ENCODE measurements at places on chromosomes 1 and 21.

DNA sequence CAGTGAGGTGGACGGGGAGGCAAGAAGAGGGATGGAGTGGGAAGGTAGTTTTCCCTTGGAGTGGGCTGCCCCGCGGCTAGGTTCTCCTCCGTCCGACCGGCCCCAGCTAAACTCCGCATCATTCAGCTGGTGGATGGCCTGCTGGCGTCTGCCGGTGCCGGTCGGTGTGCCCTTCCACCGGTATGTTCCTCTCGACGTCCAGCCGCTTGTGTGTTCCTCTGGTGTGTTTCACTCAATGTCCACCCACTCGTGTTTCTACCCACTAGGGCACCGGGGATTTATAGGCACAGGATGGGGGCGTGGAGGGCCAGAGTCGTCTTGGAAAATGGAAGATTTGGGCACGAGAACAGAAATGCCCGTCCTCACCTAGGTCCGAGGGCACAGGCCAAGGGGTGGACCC is 931.7 kb upstream of the B3GALT2 start:
- no peak for DNase-seq

- DNase-seq: no peak
Measured at GRCh38 chr1:75901371-75901770, 30.8 kb downstream of the ASB17 start.

DNA sequence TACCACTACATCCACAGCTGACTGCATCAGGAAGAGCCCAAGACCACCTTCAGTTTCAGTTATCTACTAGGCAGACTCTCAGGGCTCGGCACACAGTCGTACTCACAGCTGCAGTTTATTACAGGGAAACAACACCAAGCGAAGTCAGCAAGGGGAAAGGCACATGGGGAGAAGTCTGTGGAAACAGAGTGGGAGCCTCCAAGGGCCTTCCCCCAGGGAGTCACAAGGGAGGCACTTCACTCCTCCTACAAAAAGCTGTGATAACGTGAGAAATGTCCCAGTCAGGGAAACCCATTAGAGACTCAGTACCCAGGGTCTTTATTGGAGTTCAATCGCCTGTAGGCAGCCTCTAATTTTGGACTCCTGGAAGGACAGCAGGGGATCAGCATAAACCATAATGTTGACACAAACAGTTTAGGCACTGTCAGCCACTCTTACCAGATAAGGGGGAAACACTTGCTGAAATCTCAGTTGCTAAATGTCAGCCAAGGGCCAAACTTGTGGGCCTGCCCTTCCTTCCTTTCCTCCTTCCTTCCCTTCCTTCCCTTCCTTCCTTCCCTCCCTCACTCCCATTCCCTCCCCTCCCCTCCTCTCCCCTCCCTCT is 444.0 kb downstream of the SMYD3 start:
- DNase-seq: no peak

GRCh38 chr1:50959303-50959912 is 659 bp downstream of the FAF1 start:
- no peak for DNase-seq

DNA sequence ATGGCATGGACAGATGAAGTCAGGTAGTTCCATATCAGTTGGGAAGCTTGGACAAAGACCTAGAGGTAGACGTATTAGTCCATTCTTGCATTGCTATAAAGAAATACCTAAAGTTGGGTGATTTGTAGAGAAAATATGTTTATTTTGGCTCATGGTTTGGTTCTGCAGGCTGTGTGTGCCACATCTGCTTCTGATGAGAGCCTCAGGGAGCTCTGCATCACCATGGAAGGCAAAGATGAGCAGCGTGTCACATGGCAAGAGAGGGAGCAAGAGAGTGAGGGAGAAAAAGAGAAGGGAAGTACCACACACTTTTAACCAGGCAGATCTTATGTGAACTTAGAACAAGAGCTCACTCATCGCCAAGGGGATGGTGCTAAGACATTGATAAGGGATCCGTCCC is 9.0 kb downstream of the TSACC start:
- DNase-seq: no peak

- no peak for DNase-seq
Measured at GRCh38 chr1:226128487-226129075, 58.0 kb downstream of the ACBD3 start.

DNA sequence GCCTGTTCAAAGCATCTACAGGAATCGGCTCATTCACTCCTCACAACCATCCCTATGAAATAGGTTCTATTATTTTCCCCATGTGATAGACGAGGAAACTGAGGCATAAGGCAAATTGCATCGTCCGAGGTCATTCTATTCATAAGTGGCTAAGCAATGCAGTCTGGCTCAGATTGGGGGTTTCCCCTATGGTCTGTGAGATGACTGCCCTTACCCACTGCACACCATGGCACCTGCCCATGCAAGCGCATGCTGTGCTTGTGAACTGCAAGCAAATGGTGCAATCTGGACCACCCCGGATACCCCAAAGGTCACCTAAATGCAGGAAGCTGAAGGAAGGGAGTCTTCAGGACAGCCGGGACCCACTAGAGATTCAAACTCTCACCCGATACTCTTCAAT is 123.4 kb upstream of the SOD1 start:
- no peak for DNase-seq

- no peak for DNase-seq
Measured at GRCh38 chr1:88741413-88741812, 57.3 kb downstream of the PKN2 start.

DNA sequence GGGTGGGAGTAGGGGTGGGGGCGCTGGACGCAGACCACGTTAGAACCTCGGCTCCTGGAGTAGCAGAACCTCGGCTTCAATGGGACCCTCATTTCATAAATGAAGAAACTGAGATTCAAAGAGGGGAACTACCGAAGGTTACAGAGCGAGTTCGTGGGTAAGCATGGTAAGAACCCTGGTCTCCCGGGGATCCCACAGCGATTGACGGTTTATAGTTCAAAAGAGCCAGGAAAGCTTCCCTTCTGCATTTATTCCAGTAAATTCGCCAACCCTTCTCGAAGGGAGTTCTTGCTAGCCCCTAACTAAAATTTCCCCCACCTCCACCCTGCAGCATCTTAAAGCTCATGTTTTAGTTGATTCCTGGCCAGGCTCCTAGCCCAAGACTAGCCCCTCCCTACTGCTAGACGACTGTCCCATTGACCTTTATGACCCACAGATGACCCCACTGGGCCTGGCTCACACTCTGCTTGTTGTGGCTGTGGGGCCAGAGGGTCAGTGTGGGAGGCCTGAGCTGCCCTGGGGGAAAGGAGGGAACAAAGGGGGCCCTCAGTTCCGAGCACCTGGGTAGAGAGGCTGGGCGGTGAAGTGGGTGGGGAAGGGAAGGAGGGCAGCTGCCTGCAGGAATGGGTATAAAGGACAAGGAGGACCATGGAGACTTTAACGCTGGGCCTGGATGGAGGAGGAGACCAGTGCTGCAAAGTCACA is 558 bp upstream of the KIF21B start:
- DNase-seq: no peak

DNA sequence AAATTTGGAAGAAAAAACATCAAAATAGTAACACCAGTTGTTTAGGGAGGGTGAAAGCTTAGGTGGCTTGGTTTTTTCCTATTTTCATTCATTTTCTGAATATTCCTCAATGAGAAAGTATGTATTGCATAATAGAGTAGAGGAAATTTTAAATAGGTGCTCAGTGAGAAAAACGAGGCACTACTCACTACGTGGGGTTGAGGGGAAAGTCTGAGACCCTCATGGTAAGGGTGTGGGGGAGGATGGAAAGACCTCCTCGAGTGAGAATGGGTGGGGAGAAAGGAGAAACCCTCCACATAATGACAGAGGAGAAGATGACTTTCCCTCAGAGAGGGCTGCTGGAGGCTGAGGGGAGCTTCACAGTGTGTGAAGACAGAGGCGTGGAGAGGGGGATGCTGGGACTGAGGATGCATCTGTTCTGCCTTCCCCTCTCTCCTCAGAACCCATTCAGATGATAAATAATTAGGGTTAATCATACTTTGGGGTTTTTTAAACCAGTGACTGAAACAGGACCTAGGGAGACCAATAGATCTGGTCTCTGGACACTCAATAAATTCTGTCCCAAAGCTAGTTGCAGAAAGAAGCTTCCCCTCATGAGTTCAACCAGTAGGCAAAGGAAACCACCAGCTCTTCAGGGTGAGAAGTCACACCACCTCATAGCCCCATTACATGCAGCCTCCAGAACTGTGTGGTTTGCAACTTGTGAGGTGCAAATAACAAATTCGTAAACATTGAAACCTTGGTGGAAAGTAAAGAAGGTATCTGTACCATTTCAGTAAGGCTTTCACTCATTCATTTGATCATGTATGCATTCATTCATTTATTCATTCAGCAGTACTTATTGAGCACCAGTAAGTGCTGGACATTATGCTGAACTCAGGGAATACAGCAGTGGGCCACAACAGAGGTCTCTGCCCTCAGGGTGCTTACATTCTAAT is 17.1 kb downstream of the SLAMF7 start:
- no peak for DNase-seq

DNA sequence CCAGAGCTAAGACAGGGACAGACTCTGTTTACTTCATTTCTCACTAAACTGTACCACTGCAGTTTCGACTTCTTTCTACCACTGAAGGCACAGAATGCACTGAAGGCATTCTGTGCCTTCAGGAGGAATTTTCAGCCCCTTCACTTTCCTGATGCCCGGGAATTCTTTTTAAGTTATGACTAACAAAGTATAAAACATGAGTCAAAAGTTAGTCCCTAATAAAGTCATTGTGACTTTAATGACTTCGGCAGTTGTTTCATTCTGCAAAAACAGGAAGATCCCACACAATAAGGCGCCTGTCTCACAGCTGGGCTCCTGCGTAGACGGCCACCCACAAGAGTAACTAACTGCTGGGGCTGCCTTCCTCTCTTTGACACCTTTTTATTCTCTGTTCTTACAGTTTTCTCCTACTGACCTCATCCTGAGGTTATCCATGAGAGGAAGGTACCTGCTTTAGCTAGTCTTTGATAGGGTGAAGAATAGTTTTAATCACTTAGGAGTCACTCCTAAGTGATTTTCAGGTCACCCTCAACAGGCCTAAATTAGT is 183.9 kb upstream of the SGIP1 start:
- no peak for DNase-seq

DNA sequence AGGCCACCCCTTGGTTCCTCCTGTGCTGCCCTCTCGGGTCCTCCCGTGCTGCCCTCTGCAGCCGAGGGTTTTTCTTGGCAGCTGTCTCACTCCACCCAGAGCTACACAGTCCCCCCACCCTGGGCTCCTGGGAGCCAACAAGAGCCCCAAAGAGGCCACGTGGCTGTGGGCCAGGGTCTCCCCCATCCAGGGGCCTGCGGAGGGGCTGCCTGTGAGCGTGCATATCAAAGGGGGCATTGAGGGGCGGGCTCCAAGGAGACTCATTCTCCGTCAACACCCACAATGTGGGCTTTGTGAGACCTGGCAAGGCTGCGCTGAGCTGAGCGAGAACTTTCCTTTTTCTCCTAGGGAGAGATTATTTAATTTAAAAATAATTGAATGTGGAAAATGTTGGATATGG is 108.7 kb upstream of the ARHGEF16 start:
- no peak for DNase-seq

DNA sequence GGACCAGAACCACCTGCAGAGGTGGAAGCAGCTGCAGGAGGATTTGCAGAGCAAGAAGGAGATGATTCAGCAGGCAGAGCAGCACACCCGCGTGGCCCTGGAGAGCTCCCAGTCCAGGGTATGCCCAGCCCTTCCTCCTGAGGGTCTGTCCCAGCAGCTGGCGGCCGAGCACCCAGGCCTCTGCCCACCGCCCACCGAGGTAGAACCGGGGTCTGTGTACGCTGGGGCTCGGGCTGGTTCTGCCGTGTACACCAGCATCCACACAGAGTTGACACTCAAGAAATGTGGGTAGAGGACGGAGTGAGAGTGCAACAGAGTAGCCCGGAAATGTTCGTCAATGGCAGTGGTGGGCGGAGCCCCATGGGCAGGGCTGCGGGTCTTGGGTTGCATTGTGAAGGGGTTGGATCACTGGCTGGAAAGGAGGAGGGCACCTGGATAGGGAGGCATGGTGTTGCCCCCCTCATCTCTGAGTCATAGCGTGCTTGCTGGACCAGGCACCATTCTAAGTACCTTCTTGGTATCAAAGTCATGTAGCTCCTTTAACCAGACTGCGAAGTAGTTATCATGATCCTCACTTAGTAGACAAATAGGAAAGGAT is 5.1 kb upstream of the SMIM1 start:
- no peak for DNase-seq

DNA sequence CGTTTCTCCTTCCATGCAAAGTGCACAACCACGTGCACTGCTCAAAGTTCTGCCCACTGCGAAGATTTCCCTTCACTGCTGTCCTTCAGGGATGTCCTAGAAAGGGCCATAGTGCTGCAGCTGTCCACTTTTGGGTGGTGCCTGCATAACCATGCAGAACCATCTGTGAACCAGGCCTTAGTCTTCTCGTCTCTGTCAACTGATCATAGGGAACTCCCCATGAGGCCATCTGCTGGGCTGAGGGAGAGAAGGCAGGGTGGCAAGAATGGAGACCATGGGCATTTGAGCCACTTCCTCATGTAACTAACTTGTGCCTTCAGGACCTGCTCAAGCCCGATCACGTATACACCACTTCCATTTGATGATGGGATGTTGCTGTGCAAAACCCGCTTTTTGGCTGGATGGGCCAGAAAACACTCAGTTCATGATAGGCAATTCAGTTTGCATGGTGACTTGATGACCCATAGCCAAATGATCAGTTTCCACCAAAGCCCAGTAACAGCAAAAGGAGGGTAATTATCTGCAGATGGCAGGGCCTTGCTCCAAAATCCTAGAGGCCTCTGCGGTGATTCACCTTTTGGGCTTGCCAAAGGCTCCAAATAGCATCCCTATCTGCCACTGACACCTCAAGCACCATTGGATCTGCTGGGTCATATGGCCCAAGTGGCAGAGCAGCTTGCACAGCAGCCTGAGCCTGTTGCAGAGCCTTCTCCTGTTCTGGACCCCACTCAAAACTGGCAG is 9.5 kb downstream of the ST6GALNAC5 start:
- DNase-seq: no peak

- DNase-seq: no peak
Measured at GRCh38 chr1:7150724-7151280, 365.5 kb downstream of the CAMTA1 start.

DNA sequence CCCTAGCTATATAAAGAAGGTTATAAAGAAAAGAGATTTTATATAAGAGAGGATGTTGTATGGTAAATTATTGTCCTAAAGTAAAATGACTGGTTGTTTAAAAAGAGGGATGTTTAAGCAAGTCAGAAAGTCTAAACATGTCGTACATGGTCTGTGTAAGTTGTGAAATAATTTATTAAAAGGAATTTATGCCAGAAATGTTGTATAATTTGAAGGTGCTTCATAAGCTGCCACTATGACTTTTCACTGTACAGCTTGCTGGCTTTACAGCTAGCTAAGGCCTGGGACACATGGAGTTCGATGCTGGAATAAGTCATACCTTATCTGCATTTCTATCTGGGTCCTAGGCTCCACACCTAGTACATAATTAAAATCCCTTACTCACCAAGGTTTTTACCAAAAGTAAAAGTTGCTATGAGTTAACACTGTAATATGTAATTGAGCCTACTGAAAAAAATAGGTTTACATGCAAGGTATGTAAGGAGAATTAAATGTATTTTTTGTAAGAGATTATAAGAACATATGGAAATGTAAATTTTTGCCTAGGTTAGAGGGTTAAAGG is 59.0 kb upstream of the EDEM3 start:
- no peak for DNase-seq

Measured in esophagus squamous epithelium (tissue), 5 donors.